Left kidney (tissue), 8 donors: ENCODE measurements at places on chromosomes 7 and 10. TPM values are rescaled to one million over a fixed set of nuclear protein-coding genes. Genes with fewer than 3 reads are reported as not detected.

IGFBP3 gene
- 62.6 TPM for polyA plus RNA-seq

- DNase-seq: no peak
Observed at GRCh38 chr7:152340161-152340560, 95.6 kb downstream of the KMT2C start.

- DNase-seq: no peak
Observed at GRCh38 chr7:44415047-44415446, 75.4 kb downstream of the NUDCD3 start.

DNA sequence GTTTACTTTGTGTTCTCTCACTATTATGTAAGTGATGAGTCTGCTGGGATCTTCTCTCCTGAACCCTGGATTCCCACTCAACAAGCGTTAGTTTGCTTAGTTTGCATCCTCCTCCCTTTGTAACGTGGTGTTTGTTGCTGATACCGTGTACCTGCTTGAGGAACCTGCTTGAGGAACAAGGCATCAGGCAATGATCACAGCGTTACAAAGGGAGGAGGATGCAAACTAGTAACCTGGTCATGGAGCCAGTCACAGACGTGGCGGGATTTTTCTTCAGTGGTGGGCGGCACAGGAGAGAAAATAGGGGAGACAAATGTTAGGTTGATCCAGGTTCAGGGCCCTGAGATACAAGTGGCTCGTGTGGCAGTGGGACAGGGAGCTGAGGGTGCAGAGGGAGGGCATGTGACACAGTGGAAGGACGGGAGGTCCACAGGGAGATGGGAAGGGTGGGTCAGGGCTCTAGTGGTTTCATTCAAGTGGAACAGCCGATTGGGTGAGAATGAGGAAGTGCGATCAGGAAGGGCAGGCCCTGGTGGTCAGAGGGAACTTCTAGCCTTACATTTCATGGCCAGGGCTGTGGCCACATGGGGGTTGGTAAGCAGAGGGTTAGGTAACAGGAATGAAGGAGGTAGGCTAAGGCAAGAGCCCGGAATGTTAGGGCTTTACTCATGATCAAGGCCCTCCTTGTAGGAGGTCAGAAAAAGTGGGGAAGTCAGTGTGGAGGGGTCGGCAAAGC lies 38.0 kb downstream of the SNX10 start:
- DNase-seq: no peak

PDE1C gene
- 4.6 TPM for polyA plus RNA-seq

OR2A5 gene
- polyA plus RNA-seq: 0.18 TPM

BHLHA15 gene
- not detected for polyA plus RNA-seq

DNA sequence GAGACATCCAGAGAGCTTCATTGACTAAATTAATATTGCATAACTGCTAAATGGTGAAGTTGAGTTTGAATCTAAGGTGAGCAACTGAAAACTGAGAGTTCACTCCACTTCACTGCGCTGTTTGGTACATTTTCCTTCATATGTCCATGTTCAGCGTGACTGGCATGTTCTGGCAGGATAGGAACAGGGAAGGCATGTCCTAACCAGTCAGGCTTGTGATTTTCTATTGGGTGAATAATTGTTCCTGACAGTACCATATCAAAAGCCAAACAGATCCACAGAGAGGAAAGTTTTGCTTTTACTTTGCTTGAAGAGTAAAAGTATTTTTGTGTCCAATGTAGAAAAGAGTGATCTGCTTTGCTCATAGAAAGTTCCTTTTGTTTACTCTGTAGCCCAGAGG lies 53.2 kb downstream of the WDFY4 start:
- DNase-seq: no peak

- peak; percentile 46 for DNase-seq
Observed at GRCh38 chr7:149147752-149148653, 750 bp downstream of the ZNF398 start.

DNA sequence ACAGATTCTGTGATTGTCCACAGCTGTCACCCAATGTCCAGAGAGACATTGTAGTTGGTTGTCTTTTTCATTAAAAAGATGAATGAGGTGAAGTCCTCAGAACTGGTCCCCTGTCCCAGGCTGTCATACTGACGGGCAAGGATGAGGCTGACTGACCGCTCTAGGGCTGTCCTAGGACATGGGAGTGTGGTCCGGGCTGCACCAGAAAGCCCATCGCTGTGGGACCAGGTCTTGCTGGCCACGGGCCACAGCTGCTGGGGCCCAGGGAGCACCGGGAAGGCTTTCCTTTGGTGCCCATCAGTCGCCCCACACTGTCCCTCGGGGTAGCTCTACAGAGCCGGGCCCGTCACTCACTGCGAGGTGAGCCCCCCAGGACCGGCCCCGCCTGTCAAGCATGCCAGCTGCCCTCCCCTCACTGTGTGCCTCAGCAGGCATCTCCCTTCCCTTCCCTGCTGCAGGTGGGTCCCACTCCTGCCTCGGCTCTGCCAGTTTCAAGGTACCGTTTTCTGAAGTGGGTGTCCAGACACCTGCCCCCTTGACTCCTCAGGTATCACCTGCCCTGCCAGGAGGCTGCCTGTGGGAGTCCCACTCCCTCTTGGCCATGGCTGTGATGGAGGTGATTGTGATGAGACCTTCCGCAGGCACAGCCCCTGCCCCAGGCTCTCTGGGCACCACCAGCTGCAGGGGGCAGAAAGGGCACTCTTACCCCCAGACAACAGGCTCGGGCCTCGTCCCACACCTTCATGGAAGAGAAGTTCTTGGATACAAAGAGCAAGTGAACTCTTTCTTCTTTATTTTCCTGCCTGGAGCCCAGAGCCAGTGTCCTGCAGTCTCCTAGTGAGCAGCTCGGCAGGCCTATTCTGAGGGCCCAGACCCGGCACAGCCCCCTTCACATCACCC lies 21.7 kb downstream of the LRRC27 start:
- DNase-seq: no peak

DNA sequence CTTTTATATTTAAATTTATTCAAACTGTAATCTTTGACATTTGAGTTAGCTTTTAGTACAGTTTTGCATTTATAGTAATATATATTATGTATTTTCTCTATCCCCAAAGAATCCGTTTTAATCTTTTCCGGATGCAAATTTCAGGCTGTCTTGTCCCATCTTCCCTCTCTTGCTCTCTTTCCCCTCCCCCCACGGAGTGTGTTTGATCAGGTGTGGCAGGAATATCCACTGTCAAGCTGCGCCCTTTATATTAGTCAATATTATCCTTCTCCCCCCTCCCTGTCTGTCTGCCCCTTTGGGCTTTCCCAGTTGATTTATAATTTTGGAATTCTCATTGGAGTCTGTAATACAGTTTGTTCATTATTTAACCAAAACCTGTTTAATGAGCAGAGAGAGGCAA lies 19.0 kb downstream of the GBF1 start:
- DNase-seq: no peak

DNA sequence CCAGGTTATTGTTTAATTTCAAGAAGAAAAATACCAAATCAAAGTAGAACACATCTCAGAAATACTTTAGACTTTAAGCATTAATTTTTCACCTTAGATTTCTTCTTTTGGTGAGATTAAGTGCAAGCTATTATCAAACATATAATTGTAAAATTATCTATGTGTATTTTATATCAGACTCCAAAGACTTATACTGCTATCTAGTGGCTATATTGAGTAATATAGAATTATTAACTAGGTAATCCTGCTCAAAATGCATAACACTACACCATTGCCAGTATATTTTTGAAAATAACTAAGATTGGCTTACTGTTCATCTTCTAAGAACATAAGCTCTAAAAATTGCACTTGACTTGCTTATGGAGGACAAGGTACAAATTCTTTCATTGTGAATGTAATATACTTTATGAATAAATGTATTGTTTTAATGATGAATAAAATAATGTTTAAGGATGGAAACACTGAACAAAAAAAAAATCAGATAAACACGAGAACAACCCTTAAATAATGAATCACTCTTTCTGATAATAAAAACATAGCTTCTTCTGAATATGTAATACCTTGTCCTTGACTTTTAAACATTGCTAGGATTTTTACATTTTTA lies 86.7 kb upstream of the GNAI1 start:
- no peak for DNase-seq

GRCh38 chr7:31020652-31021051 lies 31.5 kb upstream of the ADCYAP1R1 start:
- DNase-seq: no peak

DNA sequence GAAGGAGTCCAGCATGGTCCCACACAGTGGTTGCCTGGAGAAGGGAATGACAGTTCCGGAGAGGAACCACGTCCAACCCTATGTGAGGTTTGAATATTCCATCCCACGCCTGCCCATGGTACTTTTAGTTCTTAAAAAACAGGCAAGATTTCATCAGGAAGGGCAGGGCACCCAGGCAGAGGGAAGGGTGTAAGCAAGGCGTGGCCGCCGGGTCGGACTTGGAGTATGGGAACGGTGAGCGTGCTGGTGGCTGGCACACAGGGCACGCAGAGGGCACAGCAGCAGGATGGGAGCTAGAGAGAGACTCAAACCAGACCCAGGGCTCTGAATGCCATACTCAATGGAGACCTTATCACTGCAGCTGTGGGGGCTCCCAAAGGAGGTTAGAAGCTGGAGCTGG lies 34.3 kb downstream of the FAM53B start:
- DNase-seq: no peak

GRCh38 chr7:152949790-152950189 lies 190.2 kb downstream of the ACTR3B start:
- no peak for DNase-seq

TMEM270 gene
- 0.27 TPM for polyA plus RNA-seq

MRPL43 gene
- 84.0 TPM for polyA plus RNA-seq

GRCh38 chr10:64041989-64042490 lies 520.8 kb downstream of the REEP3 start:
- no peak for DNase-seq

OR13A1 gene
- polyA plus RNA-seq: 0.08 TPM

DNA sequence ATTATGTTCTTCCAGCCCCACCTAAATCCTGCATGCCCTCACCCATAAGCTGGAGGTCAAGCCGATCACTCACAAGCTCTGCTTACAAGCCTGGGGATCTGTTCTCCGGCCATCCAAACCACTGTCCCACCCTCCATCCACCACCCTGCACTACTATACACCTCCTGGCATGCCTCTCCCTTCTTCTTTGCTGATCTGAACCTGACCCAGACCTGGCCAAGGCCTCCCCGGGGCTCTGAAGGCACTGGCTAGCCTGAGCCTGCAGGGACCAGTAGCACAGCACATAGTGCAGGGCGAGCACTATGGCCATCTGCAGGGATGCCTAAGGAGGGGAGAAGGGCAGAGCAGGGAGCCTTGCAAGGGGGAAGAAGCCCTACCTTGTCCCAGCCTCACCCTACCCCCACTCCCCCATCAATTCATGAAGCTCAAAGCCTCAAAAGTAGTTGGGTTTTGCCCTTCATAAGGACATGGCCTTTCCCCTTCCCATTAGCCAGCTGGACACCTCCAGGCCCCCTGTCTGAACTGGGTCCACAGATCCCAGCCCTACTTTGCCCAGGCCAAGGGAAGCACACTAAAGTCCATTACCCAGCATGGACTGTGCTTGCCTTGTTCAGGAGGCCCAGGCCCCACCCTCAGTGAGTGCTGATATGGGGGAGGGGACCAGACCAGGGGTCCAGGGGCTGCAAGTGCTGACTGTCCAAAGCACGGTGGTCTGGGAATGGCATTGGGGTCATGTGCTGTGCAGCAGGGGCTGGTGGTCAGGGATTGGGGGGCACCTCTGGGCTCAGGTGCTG lies 29.6 kb downstream of the CHAT start:
- DNase-seq: no peak

- no peak for DNase-seq
Observed at GRCh38 chr10:21314906-21315644, 210.4 kb downstream of the SKIDA1 start.

OGA gene
- polyA plus RNA-seq: 269 TPM

DNA sequence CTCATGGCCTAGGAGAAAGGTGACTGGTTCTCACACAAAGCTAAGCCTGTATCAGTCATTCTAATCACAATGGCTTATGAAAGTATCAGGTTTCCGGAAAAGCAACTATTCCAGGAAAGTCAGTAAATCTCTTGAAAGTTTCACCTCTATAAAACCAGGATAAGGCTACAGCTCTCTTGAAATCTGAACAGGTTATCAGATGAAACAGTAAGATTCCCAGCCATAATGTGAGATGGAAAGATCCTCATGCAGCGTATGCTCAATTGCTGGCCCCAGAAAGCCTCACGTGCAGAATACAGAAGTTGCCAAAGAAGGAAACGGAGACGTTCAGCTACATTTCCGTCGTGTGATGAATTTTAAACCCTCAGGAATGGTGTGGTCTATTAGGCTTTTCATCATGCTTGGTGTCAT lies 90.0 kb downstream of the PFKFB3 start:
- DNase-seq: peak; percentile 66

ITPRID1 gene
- not detected for polyA plus RNA-seq

NEBL gene
- 90.1 TPM for polyA plus RNA-seq

DNA sequence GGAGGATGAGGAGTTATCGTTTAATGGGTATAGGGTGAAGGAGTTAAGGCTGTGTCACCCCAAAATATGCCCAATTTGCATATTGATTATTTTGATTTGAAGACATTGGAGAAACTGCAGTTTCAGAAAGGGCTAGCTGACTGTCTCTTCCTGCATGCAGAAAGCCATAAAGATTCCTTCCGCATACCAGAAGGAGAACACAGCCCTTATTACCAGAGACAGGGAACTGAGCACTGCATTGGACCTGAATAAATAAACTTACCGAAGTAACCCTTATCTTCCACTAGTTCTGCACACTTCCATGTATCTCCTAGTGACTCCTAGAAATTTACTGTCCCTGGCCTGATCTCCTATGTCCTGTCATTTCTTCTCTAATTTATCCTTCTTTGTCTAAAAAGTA lies 821.9 kb upstream of the AUTS2 start:
- DNase-seq: no peak

ATE1 gene
- polyA plus RNA-seq: 38.7 TPM

- DNase-seq: peak; percentile 7
Observed at GRCh38 chr7:74332373-74333176, 43.4 kb downstream of the CLIP2 start.

LRWD1 gene
- 17.8 TPM for polyA plus RNA-seq

UNC5B gene
- 45.4 TPM for polyA plus RNA-seq

- no peak for DNase-seq
Observed at GRCh38 chr7:139075871-139076686, 33.4 kb downstream of the ZC3HAV1 start.

DNA sequence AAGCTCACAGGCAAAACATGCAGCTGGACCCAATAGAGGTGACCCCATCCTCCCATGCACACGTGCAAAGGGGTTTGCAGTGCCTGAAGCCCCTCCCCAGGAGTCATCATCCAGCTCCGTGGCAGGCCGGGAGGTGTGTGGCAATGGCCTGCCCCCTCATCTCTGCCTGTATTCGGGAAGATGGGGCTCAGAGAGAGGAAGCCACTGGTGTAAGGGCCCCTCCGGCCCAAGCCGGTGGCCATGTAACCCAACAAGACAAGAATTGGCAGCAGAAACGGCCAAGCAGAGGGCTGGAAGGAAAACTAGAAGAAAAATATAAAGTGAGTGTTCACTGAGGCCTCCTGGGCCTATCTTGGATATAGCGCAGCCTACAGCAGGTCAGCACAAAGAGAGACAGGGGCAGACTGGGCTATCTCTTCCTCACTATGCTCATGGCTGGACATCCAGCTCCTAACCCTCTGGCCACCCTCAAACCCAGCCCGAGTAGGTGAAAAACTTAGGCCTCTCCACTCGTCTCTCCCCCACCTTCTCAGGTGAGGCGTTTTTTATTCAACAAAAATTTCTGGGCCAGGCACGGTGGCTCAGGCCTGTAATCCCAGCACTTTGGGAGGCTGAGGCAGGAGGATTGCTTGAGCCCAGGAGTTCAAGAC lies 158.1 kb downstream of the CCDC3 start:
- no peak for DNase-seq

UCMA gene
- not detected for polyA plus RNA-seq

GRCh38 chr10:128265596-128265995 lies 139.4 kb upstream of the MKI67 start:
- no peak for DNase-seq
